A172 (cell line): ENCODE measurements at places on chromosomes 13 and 19.

DNA sequence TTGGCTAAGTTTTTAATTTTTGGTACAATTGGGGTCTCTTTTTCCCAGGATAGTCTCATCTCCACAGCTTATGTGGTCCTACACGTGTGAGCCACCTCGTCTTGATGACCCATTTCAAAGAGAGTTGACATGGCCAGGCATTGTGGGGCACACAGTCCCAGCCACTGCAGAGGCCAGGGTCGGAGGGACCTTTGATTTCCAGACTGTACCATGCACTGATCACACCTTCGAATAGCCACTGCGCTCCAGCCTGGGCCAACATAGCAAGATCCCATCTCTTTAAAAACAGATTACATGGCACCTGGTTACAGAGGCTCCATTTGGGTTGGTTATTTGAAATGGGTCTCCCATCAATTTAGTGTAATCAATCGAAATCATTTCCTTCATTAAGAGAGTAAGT is 71.6 kb downstream of the DPRX start:
- DNase-seq = no peak

DNA sequence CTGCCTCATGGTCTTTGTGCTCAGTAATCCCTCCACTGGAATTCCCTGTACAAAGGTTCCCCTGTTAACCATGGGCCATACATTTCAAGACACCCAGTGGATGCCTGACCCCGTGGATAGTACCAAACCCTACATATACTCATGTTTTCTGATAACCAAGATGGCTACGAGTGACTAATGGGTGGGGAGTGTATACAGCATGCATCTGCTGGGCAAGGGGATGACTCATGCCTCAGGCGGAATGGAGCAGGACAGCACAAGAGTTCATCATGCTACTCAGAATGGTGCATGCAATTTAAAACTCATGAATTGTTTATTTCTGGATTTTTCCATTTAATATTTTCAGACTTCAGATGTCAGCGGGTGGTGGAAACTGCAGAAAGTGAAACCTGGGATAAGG is 13.3 kb upstream of the FGF9 start:
- peak; percentile 66 for DNase-seq

DNA sequence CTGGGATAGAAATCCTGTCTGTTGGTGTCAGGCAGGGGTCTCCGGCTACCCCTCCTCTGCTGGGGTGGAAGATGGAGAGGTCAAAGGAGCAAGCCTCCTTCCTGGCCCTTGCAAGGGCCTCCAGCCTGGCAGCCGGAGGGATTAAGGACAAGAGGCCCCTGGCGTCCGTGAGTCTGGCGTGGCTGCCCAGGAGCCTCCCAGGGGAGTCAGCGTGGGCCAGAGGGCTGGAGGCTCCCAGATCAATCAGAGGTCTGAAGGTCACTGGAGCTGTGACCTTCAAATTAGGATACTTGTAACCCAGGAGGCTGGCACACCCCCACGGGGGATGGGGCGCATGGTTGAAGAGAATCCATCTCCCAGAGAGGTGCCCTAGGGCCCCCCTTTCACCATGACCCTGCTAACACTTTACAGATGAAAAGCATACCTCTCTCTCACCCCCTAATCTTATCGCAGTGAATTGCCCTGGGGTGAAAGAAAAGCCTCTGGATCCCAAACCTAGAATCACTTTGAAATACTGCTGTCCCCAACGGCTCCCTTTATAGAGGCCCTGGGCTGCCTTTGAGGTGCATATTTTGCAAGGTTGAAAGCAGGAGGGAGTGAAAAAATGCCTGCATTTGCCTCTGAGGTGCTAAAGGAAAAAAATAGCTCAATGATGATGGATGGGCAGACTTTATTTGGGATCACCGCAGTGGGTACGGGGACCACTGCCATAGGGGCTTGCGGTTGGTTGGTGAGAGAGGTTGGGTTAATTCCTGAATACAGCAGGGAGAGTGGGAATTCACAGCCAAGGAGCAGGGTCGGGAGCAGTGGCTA is 44.9 kb upstream of the PEG3 start:
- no peak for DNase-seq

DNA sequence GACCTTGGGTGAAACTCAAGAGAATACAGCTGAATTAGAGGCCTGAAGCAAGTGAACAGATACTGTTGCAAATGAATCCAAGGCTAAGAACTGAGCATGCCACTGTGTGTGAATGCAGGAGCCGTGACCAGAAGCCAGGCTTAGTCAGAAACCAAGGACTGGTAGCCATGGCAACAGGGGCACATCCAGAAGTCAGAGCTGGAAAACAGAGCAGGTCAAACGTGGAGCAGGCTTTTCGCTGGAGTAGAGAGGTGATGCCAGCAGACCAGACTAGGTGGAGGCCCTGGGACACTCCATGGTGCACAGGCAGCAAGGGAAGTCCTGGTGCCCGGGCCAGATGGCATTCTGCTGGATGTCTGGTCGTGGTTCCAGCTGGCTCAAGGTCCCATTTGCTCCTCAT is 564.1 kb downstream of the PCDH9 start:
- peak; percentile 66 for DNase-seq

- DNase-seq = no peak
These were observed 330.8 kb downstream of the DACH1 start for GRCh38 chr13:71536201-71536600.
